Activated T-cell treated with anti-CD3 and anti-CD28 coated beads, Interleukin-2, amount 50 U/mL, for 72 hours (primary cell): ENCODE measurements at places on chromosomes 2 and 18. TPM values are rescaled to one million over a fixed set of nuclear protein-coding genes. Genes with fewer than 3 reads are reported as not detected.

The B4GALT6 gene
- 5.0 TPM for total RNA-seq

The ICOS gene
- total RNA-seq, result 196 TPM

The DCAF17 gene
- total RNA-seq, result 35.1 TPM

The GALNT14 gene
- total RNA-seq, result 0.67 TPM

The CD226 gene
- 73.7 TPM for total RNA-seq

The NR4A2 gene
- 36.1 TPM for total RNA-seq

The ASB18 gene
- not detected for total RNA-seq

The TRMT61B gene
- total RNA-seq, result 20.5 TPM

The MEX3C gene
- total RNA-seq, result 94.5 TPM
